ENCODE measurements at places on chromosomes 6 and 20.

DNA sequence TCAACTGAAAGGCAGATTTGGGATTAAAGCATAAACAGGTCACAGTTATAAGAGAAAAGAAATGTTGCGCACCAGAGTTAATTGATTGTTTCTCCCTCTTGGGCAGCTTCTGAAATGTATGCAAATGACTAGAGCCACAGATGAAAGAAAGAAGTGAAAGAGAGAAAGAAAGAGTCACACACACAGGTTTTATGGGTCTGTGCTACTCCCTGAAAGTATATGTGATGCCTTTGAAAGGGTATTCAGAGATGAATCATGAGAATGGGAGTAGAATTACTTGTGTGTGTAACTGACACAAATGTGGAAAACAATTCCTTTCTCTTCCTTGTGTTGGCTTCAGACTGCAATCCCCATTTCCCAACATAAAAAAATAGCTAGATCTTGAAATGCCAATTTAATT is 196.9 kb downstream of the FOXA2 start:
- DNase-seq: no peak

DNA sequence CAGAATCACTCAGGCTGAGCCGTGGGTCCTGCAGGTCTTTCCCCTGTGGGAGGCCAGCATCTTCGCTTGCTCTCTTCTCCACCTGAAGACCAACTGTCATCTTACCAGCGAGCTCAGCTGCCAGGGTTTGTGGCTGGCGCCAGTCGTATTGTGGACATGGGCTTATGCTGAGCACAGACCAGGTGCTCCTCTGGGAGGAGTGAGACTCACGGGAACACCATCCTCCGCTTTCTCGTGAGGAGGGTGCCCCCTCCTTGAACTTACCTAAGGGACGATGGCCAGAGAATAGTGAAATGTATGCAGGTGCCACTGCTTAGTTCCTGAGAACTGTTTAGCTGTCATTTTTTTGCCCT is 17.1 kb downstream of the WRNIP1 start:
- DNase-seq: no peak

GRCh38 chr6:143583542-143584327 is 72.2 kb upstream of the FUCA2 start:
- DNase-seq: no peak

GRCh38 chr6:169079650-169080049 is 174.0 kb downstream of the THBS2 start:
- no peak for DNase-seq

DNA sequence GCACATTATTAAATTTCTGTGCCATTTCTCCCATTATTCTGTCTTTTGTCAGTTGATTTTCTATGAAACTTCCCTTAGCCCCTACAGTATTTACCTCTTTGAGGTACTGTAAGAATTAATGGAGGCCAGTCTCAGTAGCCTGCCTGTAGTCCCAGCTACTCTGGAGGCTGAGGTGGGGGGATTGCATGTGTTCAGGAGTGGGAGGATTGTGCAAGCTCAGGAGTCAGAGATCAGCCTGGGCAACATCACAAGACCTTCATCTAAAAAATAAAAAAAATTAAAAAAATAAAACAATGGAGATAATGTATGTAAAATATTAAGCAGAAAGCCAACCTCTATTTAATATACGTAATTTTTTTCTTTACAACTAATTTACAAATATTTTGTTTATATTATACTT is 77.8 kb downstream of the OR2B2 start:
- no peak for DNase-seq

DNA sequence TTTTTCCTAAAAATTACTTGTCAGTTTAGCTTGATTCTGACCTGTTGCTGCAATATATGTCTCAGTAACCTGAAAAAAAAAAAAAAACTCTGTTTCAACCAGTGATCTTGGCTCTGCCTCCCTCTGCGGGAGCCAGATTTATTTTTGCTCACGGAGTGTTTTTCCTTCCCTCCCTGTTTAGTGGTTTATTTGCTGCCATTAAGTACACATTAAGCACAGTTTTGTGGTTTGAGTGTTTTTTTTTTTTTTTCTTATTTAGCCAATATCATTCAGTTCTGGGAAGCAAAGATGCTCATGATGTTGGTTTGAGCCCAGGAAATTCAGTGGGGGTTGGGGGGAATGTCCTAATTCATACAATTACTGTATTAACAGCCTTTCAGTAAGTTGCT is 110.1 kb upstream of the GPR6 start:
- no peak for DNase-seq

DNA sequence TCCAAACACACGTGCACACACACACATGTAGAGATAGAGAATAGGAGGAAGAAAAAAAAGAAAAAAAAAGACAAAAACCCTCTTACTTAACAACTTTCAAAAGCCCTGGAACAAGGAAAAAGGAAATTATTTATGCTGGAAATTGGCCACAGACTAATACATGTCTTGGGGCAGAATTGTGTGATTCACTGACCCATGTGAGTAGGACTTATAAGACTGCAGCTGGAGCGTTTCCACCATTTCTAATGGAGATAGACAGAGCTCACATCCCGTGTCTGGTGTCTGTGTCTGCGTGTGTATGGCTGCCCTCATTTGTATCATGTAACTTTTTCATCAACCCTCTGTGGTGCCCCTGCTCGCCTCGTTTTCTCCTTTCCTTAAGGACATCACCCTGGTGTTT is 99.8 kb upstream of the PDE10A start:
- DNase-seq: no peak

DNA sequence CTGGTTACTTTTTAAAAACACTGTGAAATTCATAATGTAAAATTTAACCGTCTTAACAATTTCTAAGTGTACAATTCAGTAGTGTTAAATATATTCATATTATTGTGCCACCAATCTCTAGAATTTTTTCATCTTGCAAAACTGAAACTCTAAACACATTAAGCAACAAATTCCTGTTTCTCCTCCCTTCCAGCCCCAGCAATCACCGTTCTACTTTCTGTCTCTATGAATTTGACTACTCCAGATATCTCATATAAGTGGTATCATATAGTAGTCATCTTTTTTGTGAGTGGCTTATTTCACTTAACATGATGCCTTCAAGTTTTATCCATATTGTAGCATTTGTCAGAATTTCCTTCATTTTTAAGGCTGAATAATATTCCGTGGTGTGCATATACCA is 44.7 kb downstream of the RSPH3 start:
- DNase-seq: no peak

DNA sequence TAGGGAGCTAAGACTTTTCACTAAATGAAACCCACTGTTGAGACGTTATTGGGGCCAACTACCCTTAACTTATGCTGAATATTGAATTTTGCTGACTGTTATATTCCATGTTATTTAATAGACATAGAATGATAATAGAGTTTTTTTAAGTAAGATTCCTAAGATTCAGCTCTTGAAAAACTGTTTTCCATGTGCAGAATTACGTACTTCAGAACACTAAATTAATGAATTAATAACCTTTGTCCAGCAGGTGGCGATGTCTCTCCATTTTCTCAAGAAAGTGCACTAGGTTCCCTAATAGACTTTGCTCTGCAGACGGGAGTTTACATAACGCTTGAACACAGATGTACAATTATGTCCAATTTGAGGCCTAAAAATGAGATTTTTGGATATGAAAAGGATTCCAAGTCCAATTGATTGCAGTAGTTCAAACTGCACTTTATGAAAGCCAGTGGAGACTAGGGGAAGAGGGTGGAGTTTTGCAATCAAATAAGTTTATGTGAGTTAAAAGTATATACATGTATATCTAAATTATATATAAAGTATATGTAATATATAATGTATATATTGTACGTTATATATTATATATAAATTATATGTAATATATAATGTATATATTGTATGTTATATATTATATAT is 282.1 kb downstream of the UST start:
- peak; percentile 59 for DNase-seq

DNA sequence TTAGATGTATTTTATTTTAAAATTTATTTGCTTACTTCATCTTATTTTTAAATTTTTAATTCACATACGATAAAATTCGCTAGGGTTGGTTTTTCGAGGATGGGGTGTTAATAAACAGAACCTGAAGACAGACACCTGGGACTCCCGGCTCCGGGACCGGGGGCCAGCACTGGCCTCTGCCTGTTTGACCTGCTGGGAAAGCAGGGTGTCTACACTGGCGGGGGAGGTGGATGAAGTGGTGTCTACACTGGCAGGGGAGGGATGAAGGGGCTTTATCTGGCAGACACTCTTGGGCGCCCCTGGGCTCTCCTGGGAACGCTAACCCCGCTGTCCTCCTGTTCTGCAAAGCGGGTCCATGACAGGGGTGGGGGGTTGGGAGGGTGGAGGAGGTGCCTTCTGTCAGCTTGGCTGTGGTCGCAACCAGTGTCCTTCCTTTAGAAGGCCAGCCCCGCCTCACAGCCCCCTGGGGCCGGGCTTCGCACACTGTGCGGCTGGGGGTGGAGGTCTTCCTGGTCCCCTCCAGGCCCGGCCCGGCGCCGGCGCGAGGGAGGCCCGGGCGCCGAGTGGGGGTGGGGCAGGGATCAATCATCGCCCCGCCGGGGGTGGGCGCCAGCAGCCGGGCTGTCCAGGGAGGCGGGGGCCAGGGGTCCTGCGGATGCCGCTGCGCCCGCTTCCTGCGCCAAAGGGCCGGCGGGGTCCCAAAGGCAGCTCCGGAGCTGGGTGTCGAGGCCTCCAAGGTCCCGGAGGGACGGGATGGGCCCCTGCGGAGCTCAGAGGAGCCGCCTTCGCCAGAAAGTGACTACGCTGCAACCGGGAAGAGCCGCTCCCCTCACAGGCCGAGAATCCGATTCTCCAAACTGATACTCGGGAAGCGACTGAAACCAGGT is 1.8 kb downstream of the GATA5 start:
- no peak for DNase-seq

DNA sequence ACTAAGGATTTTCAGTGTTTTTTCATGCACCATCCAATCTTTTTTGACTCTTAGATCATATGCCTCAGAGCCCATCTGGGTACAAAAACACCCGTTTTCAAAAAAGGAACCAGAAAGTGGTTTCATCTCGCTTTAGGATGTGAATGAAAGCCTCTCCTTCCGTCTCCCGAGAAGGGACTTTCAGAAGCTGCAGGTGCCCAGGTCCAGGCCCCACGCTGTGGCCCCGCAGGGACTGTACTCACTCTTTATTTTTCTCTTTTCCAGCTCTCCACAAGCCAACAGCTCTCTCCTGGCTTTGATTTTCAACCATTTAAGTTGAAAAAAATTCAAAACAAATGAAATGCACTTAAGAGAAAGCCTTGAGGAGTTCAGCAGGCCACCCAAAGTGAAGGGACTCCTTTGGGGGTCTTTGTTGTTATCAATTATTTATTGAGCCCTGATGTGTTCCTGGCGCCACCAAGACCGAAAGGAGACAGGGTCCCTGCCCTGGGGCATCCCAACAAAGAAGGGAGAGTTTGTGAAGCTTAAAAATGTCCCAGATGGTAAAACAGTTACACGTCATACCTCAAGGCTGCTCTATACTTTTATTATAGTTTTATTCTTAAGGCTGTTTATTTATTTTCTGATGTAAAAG is 467.3 kb downstream of the PREX1 start:
- DNase-seq: no peak

DNA sequence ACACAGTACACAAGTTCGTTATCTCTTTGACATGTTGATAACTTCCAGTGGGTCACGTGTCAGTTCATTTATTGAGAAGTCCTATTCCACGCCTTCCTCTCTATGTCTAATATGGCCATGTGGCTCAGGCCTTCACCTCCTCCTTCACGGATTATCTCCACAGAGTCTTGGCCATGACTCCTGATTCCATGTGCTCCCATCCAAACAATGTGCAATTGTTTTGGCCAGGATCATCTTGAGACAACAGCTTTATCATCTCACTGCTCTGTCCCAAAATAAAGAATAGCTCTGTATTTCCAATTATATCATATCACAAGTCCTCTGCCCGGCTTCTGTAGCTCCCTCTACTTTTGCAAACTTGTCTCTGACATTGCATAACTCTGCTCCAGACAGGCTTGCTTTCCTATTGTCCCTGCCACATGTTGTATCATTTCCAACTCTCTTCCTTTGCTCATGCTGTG is 11.1 kb upstream of the TXNDC5 start:
- DNase-seq: no peak

- DNase-seq: no peak
Measured at GRCh38 chr6:16199804-16200203, 38.6 kb upstream of the GMPR start.

DNA sequence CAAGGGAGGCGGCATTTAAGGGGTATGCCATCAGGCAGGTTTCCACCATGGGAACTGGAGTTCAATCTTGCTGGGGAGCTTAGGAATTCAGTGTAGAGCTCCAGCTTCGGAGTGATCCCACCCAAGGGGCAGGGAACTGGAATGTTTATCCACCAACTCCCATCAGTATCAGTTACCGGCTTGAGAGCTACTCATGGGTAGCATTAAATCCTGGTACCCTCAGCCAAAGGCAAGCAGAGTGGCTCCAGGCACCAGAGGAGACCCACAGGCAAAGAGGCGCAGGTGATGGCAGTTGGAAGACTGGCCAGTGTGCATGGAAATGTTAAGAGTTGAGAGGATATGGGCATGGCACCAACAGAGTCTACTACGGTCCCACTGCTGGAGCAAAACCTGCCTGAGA is 14.1 kb downstream of the EDEM2 start:
- no peak for DNase-seq

DNA sequence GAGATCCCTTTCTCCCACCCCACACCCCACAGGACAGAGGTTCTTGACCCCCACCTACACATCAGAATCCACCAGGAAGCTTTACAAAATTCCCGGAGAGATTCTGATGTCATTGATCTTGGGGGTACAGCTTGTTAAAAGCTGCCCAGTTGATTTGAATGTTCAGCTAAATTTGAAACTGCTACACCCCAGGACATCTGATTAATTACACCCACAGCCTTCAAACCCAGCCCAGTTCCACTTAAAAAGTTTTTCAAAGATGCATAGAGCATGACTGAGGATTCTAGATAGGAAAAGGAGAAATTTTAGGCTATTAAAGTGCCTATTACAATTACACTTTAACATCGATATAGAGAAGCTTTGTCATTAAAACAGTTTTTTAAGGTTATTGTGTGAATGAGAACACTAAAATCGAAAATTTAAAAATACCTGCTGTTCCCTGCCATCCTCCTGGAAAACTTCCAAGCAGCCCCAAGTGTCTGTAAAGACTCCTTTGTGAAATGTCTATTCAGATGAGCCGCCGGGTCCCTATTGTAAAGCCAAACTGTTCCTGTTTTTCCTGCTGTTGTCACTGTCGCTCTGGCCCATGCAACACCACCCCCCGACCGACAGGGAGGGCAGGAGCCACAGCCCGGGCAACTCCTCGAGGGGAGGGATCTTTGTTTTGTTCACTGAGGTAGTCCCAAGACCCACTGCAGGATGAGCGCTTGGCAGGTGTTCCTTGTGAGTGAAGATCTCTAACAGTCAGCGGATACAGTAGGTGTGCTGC is 132.5 kb upstream of the PHACTR3 start:
- no peak for DNase-seq

GRCh38 chr6:110714143-110714542 is 101.1 kb downstream of the CDK19 start:
- no peak for DNase-seq

GRCh38 chr6:150409576-150410066 is 40.8 kb downstream of the IYD start:
- no peak for DNase-seq

DNA sequence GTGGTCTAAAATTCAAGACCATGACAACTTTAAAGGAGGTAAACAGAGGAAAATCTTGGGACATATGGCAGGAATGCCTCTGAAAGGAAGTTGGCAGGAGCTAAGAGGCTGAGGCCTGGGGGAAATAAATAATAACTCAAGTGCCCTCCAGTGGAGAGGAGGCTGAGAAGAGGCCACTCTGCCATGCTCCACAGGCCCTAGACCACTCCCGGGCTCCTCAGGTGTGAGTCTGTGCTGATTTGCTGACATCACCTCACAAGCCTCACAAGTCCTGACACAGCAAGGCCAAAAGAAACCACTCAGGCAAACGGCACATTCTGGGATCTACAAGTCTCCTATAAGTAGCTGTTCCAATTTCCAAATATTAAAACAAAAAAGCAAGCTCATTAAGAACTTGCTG is 91.0 kb upstream of the RIPOR2 start:
- no peak for DNase-seq
